Activated CD4-positive, alpha-beta T cell treated with anti-CD3 and anti-CD28 coated beads, Interleukin-2, amount 50 U/mL, for 24 hours (primary cell): ENCODE measurements at places on chromosomes 7 and 10.

DNA sequence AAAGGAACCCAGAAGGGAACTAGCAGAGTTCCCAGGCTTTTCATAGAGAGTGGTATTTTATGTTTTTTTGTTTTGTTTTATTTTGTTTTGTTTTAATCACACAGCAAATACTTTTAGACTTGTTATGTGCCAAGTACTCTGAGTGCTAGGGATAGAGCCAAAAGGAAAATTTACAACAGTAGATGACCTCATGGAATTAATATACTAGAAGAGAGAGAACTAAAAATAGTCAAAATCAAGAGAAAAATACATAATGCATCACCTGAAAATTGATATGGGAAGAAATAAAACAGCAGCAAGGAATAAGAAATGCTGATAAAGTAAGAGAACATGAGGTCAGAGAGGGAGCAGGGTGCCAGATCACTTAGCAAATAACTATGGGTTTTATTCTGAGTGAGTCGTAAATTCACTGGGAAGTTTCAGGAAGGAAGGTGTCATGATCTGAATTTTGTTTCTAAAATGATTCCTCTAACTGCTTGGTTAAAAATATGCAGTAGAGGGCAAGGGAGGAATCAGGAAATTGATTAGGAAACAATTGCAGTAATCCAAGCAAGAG, 351.0 kb downstream of the ANKRD7 start:
- no peak for DNase-seq

DNA sequence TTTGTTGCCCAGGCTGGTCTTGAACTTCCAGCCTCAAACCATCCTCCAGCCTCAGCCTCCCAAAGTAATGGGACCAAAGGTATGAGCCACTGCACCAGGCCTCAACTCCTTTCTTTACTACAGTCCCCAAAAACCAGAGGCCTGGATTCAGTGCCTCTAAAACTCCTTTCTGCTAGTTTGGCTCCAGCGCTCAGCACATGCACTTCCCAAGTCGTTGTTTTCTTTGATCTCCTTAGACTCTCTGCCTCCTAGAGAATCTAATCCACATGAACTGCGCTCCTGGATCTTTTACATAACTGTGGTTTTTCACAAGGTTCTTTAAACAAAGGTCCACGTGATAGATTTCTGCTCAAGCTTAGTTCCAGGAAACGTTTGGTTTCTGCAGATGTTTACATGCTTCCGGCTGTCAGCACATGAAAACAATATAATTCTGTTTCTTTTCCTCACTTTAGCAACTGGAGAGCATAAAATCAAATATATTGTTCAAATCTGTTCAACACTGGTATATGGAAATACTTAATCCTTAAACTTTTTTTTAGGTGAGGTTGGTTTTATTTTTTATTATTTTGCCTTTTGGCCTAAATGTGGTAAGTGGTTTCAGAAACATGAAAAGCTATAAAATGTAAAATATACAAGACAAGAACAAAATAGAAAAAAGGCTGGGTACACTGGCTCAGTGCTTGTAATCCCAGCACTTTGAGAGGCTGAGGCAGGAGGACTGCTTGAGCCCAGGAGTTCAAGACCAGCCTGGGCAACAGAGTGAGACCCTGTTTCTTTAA, 270.5 kb upstream of the MKLN1 start:
- no peak for DNase-seq

GRCh38 chr7:11829954-11830353, 2.0 kb downstream of the THSD7A start:
- no peak for DNase-seq

- DNase-seq, result no peak
Measured at GRCh38 chr7:144908943-144909556, 73.2 kb upstream of the TPK1 start.

- no peak for DNase-seq
Measured at GRCh38 chr10:10870523-10871241, 147.0 kb upstream of the CELF2 start.

- no peak for DNase-seq
Measured at GRCh38 chr7:44078521-44078920, 3.8 kb downstream of the POLM start.

GRCh38 chr7:74235518-74236268, 18.5 kb downstream of the RFC2 start:
- no peak for DNase-seq

DNA sequence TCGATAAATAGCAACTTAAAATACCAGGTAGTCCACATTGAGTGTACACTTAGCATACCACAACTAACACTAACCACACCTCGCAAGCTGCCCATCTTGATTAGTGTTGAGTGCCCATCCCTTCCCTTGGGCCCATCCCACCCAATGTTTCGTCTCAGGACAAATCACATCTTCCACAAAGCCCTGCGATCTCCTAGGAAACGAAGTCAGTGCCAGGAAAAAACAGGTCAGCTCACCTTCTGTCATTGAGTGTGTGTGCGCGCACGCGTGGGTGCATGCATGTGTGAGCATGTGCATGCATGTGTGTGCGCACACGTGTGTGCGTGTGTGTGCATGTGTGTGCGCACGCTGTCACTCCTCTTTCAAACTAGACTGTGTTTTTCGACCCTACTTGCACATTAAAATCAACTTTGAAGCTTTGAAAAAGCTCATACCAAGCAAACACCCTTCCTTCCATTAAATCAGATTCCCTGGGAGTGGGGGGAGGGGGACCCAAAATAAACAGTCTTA, 48.8 kb upstream of the OPALIN start:
- no peak for DNase-seq

- DNase-seq, result no peak
Measured at GRCh38 chr10:118139321-118139720, 92.6 kb upstream of the RAB11FIP2 start.

DNA sequence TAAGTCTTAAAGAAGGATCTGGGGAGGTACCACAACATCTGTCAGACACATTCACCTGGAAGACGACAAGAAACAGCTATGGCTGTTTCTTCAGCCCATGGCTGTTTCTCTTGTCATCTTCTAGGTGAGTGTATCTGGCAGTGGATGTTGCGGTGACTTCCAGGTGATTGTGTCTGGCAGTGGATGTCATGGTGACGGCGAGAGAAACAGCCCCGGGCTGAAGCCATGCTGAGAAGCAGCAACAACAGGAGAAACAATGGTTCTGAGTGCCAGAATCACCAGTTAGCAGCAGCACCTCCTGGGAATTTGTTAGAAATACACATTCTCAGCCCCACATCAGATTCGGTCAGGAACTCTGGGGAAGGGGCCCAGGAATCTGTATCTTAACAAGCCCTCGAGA, 68.6 kb upstream of the SYPL1 start:
- DNase-seq, result no peak

DNA sequence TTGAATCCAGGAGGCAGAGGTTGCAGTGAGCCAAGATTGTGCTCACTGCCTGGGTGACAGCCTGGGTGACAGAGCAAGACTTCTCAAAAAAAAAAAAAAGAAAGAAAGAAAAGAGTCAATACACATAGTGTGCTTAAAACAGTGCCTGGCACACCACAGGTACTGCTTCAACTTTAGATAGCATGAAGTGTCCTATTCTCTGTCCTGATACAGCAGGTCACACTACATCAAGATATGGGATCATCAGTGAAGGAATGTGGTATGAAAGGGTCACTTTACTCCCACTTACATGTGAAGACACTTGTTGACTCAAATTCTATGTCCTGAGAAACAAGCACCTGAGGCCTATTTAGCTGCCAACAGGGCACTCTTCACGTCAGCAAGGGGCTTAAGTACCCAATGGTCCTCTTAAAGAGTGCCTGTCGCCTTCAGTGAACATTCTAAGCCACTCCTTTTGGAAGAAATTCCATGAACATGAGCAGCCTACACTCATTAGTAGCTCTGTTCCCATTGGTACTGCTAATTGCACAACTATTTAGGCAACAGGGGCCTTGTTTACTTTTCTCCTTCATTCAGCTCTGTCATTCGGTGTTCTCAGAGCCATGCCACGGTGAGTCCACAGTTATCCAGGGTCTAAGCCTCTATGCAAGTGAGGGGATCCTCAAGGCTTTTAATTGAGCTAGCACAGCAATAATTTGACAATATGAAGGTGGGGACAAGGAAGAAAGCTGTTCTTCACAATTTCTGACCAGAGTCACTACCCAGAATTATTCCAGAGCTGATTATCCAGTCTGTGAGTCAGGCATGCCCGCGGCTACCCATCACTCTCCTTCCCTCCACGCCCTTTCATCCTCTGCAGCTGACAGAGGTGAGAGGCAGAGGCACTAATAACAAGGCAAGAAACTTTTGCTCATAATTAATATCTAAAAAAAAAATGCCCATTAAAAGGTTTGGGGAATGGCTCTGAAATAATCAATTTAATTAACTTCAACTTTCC, 56.6 kb upstream of the PTN start:
- no peak for DNase-seq

- peak; percentile 19 for DNase-seq
Measured at GRCh38 chr7:37284805-37285231, 163.8 kb downstream of the ELMO1 start.

GRCh38 chr10:458421-458851, 231.0 kb downstream of the DIP2C start:
- DNase-seq, result no peak

DNA sequence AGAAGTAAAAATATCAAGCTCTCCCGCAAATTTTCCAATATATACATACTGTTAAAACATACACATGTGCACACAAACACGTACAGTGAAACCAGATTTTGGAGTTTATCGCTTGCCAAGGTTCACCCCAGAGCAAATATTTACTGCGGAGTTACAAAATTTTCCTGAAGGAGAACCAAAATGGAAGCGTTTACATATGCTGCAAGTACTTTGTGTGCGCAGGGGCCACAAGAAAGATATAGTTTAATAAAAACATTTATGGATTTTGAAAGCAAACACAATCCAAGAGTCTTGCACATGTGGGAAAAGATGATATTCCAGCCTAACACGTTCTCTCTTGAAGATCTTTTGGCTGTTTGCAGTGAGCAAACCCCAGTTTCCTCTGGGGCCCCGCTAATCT, 301.3 kb upstream of the NFE2L3 start:
- DNase-seq, result no peak

DNA sequence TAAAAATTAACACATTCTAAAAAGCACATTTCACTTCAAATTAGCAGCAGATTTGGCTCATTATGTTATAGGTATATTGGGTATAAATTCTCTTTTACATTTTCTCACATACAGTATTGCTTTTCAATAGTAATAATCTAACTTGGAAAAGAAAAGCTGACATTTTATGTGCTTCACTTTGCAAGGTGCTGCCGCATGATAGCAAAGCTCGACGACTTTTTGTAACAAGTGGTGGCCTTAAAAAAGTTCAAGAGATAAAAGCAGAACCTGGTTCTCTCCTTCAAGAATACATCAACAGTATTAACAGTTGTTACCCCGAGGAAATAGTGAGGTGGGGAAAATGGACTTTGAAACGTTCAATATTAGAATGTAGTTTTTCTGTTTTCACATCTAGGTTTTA, 65.5 kb downstream of the SPAG6 start:
- no peak for DNase-seq

GRCh38 chr7:84175461-84175860, 19.1 kb downstream of the SEMA3A start:
- DNase-seq, result no peak

DNA sequence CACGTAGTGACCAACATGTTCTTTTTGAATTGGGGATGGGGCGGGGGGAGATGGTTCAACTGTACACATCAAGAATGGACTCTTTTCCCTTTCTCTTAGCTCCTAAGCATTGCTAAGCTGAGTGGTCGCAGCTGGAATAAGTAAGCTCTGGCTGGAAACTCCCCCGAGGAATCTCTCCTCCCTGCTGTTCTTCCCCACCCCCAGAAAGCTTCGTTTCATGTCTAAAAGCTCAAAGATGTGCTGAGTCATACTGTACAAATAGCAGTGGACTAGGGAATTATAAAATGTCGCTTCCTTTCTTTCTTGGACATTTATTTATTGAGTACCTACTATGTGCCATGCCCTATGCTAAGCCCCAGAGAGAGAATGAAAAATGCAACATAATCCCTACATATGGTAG, 191.1 kb upstream of the ADO start:
- DNase-seq, result no peak

GRCh38 chr10:62578916-62579315, 204.7 kb downstream of the ZNF365 start:
- DNase-seq, result no peak

GRCh38 chr7:92748495-92748894, 87.9 kb downstream of the CDK6 start:
- no peak for DNase-seq

DNA sequence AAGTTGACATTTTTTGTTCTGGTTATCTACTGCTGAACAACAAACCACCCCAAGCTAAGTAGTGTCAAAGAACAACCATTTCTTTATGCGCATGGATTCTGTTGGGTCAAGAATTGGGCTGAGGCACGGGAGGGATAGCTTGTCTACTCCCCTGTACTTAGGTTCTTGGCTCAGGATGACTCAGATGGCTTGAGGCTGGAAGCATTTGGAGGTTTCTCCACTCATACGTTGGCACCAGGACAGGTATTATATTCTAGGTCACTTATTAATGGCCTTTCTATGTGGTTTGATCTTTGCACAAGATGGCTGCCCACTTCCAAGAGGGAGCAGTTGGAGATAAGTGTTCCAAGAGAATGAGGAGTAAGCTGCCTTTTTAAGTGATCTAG, 11.8 kb upstream of the TFAM start:
- no peak for DNase-seq

- DNase-seq, result peak; percentile 24
Measured at GRCh38 chr10:104274762-104275721, 6.1 kb downstream of the GSTO2 start.

- no peak for DNase-seq
Measured at GRCh38 chr10:33129996-33130386, 172.0 kb upstream of the ITGB1 start.

GRCh38 chr7:38398725-38399321, 125.4 kb upstream of the TARP start:
- peak; percentile 18 for DNase-seq

GRCh38 chr10:91880310-91880709, 29.0 kb downstream of the FGFBP3 start:
- DNase-seq, result no peak

- no peak for DNase-seq
Measured at GRCh38 chr7:142796501-142797390, 26.0 kb downstream of the PRSS2 start.

DNA sequence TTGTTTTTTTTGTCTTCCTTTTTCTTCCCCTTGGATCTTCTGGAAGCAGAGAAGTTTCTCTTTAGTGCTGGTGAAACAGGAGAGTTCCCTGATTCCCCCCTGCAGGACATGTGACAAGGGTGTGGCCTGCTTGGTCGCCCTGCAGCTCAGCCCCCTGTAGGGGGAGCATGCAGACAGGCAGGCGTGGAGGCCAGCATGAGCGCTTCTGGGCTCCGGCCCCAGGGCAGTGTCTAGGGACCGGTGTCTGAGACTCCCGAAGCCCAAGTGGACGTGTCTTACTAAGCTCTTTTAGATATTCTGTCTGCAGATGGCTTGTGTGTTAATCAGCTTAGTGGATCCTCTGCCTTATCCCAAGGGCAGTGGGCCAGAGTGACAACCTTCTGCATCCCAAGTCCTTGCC, 26.1 kb downstream of the PRSS58 start:
- no peak for DNase-seq

- DNase-seq, result no peak
Measured at GRCh38 chr7:158291998-158292397, 295.6 kb downstream of the PTPRN2 start.

DNA sequence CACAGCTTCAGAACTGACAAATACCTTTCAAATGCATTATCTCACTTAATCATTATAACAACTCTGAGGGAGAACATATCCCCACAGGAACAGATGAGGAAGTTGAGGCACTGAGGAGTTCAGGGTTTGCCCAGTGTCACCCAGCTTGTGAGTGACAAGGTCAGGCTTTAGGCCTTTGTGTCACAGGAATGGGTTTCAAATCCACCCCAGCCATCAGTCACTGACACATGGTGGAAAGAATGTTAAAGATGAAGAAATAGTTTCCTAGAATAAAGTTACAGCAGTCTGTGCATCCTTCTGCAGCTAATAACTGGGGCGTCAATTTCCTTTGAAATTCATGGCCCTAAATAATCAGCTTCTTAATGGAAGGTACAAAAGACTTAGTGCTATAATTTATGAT, 37.8 kb downstream of the SGCE start:
- no peak for DNase-seq
